Activated CD4-positive, alpha-beta T cell treated with anti-CD3 and anti-CD28 coated beads, Interleukin-2, amount 50 U/mL, for 48 hours (primary cell): ENCODE measurements at places on chromosomes 4 and X.

DNA sequence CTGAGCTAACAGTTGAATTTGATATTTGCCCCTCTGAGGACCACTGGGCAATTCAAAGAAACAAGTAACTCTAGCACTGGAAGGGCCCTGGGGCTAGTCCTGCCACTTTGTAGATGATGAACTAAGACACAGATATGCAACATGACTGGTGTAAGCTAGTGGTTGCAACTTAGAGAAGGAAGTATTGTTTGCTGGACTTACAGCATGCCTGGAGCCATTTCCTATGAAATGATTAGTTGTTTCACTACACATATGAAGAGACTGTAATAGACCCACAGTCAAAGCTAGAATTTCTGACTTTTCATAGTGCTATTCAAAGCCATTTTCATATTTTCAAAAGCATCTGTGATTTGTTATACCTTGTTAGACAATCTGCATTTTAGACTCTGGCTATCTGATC lies 96.2 kb downstream of the TSPAN7 start:
- no peak for DNase-seq

GRCh38 chr4:163473130-163473529 lies 424 bp downstream of the TKTL2 start:
- no peak for DNase-seq

- no peak for DNase-seq
Observed at GRCh38 chr4:146105464-146105863, 70.1 kb upstream of the LSM6 start.

DNA sequence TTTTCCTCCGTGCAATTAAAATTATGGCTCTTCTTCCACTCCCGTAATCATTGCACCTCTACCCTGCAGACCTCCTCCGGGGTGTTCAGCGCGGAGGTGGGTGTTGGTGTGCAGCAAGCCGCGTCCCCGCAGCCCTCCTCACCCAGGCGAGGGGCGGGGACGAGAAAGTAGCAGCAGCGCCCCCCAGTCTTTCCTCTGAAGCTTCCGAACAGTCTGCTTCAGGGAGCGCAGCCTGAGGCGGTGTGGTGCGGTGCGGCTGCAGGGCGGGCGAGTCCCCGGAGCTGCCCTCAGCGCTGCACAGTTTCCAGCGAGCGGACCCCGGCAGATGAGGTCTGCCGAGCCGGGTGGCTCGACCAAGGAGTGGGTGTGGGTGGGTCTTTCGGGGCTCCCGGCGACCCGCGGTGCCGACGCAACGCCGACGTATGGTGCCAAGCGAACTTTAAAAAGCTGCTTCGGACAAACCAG lies at the start of gene FRAS1:
Gene FRAS1 (plus strand): TSS at position 189 of the 465 bp plus-strand sequence. CDS start 687 bp downstream, outside the sequence.
- DNase-seq, result peak; percentile 9

DNA sequence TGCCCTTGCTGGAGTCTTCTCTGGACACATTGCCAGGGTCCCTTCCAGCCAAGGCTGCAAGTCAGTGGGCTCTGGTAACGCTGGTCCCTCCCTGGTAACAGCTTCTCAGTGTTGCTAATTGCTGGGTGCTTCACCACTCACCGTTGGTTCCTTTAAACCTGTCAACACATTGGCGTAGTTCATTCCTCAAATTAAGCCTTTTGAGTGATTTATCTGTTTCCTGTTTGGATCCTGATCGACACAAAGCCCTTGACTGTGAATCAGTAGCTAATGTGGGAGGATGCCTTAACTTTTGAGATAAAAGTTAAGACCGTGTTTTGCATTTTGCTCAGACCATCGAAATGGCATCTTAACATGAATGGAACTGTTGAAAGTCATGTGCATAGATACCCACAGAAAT lies 125.9 kb downstream of the AMELX start:
- DNase-seq, result no peak

GRCh38 chrX:110026099-110026844 lies 23.4 kb downstream of the TMEM164 start:
- no peak for DNase-seq

- DNase-seq, result no peak
Observed at GRCh38 chr4:184851886-184852285, 26.1 kb upstream of the ACSL1 start.

GRCh38 chr4:1539859-1540600 lies 133.8 kb upstream of the NKX1-1 start:
- DNase-seq, result no peak

- DNase-seq, result no peak
Observed at GRCh38 chr4:88177983-88178625, 19.7 kb upstream of the ABCG2 start.

GRCh38 chr4:7156328-7156727 lies 36.0 kb upstream of the SORCS2 start:
- DNase-seq, result no peak

GRCh38 chrX:130118441-130119311 lies 8.4 kb upstream of the ELF4 start:
- peak; percentile 23 for DNase-seq

DNA sequence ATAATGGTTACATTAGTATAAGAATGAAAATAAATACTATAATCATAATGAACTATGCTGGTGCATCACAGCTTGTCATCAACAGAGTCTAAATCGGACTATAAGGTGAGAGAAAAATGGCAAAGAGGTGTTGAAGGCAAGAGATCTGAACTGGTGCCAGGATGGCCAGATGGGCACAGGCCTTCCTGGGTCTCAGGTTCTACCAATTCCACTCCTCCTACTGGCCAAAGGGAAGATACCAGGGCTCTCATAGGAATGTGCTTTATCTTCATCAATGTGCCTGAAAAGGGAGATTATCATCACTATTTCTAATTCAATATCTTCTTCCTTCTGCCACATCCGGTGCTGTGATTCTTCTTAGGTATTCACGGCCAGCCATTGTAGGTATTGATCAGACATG lies 107.6 kb downstream of the GASK1B start:
- DNase-seq, result no peak

GRCh38 chr4:186593587-186593973 lies 38.2 kb upstream of the MTNR1A start:
- no peak for DNase-seq

DNA sequence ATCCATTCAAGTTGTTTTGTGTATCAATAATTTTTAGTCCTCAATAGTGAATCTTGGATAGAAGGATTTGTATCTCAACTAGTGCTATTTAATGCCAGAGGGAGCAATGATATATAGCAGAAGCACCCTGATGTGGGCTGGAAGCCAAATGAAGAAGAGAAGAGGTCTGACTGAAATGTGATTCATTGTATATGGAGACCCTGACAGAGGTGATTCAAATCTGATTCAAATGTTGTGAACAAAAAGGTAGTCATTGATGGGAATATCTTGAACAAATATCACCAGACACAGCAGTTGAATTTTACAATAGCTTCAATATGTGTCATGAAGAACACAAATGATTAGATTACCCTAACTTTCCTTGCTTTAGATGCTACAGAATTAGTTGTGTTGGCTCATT lies 27.5 kb upstream of the SULT1B1 start:
- no peak for DNase-seq
